WTC11 (cell line): ENCODE measurements at places on chromosomes 13 and 19. TPM values are rescaled to one million over a fixed set of nuclear protein-coding genes. Genes with fewer than 3 reads are reported as not detected.

COMP gene
- 0.13 to 0.18 TPM (median 0.16 TPM) in 3 replicates for total RNA-seq

CABP5 gene
- total RNA-seq, result not detected in 3 replicates

ARRDC2 gene
- total RNA-seq, result 9.2 to 9.9 TPM (median 9.8 TPM) in 3 replicates

C19orf85 gene
- total RNA-seq, result 2.1 to 2.5 TPM (median 2.2 TPM) in 3 replicates
